DMS79 (cell line): ENCODE measurements at places on chromosomes 11 and 22.
A peak's percentile ranks its signal among the peaks of the same experiment; 100 is the strongest.

- DNase-seq, result no peak
Measured at GRCh38 chr11:66345316-66345649, 379 bp upstream of the BRMS1 start.

DNA sequence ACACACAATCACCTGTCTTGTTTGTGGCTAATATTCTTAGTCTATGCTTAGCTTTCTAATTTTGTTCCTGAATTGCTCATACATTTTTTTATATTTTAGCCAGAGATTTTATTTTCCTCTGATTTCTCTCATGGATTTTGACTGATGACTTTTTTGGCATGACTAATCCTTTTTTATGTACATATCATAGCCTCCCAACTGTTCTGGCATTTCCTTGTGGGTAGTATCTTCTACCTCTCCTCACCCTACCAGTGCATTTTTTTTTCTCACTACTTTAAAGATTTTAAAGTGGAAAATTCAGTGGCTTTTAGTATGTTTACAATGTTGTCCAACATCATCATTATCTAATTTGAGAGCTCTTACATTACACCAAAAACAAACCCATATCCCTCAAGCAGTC is 84.4 kb upstream of the TENM4 start:
- DNase-seq, result no peak

- no peak for DNase-seq
Measured at GRCh38 chr22:49063545-49063890, 764.2 kb downstream of the BRD1 start.

DNA sequence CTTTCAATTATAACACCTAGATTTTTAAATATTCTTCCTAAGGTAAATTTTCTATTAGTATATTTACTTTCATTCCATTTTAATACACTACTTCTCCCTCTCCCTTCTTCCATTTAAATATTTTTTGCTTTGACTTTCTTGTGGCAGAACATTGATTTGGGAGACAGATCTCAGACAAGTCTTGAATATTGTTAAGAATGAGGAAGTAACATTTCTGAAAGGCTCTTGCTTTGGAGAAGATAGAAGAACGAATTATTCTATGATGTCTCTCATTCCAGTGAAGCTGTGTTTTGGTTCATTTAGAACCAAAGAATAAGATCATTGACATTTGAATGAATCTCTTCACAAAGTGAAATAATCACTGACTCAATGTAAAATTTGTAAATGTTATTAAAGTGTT is 2.4 kb downstream of the IPO7 start:
- DNase-seq, result no peak

DNA sequence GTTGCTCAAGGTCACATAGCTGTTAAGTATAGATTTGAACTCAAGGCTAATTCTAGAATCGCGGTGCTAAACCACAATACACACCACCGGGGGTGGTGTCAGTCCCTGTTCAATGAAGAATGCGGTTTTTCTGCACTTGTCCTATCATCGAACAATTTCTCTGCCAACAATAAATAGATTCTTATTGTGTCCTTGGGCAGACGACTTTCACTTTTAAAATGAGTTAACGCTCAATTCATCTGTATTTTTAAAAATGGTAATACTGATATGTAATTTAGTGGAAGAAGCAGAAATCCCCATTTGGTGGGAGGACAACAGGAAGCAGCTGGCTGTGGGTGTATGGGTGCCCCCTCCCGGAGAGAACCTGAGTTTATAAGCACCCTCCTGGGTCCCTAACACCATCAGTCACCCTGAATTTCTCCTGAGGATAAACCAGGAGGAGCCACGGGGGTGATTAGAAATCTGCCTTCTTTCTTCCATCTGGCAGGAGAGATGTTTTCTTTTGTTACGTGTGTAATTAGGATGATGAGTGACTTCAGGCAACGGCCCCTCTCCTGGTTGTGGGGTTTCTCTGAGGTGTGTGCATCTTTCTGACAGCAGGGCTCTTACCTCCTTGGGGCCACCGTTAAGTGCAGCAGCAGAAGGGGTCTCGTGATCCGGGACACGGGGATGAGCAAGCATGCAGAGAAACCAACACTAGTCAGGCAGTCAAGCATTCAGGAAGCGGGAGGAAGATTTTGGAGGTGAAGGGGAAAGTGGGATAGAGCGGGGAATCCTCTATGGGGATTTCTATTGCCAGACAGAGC is 87.7 kb downstream of the GRAMD1B start:
- no peak for DNase-seq

DNA sequence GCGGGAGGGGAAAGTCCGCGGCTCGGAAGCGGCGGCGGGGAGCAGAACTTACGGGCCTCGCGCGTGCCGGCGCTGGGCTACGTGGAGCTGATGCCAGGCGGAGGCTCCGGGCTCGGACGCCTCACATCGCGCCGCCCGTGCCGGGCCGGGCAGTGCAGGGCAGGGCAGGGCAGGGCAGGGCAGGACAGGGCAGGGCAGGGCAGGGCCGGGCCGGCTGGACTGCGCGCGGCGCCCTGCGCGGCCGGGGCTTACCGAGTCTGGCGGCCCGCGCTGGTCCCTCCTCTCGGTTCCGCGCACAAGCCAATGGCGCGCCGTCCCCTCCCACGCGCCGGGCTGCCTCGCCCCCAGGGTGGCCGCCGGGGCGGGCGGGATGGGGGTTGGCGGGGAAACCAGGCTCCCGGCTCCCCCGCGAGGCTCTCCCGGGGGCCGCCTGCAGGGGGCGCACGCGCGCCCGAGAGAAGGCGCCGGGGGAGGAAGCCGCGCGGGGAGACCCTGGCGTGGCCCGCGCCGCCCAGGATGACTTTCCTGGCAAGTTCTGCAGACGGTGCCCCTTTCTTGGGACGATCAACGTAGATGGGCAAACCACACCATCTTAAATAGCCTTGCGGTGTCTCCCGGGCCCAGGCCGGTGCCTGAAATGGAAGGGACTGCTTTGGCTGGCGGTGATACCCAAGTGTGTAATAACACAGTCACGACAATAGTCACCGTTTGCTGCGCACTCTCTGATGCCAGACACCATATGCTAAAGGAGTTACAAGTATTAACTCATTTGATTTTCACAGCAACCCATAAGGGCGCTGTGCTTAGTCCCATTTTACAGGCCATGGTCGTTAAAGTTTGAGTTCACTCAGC is at the start of gene TP53I11:
Gene TP53I11, minus strand, starts transcription at position 259 of the 852 bp plus-strand sequence. CDS start 12,548 bp downstream, outside the sequence.
- no peak for DNase-seq

DNA sequence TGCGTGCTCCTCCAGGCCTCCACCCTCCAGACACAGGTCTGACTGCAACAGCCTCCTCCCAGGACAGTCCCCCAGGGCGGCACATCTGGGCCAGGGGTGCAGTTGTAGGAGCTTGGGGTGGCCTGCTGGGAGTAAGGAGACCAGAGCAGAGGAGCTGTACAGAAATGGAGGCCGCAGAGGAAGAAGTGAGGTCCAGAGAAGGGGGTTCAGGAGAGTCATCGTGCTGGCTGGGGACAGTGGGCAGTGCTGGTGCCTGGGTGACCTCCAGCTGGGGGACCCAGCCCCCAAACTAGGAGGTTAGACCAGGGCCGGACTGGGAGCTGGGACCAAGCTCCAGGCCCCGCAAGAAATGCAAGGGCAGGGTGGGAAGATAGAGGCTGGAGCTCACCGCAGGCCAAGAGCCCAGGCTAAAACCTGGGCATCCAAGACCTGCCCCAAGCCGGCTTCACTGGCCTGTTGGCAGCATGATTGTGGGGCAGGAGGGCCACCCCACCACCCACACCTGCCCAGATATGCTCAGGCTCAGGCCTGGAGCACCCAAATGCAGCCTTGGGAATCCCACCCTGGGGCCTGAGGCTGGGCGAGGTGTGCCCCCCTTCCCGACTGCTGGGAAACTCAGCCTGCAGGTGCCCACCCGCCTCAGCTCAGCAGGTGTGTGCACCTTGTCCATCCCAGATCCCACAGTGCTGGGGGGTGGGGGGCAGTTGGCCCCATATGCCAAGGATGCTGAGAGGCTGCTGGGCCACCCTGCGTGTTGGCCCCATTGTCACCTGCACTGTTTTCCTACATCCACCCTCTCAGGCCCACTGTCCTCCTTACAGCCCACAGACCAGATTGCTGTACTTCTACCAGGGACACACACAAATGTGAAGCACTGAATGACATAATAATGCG is 96.9 kb downstream of the MORC2 start:
- DNase-seq, result no peak

GRCh38 chr22:50268655-50269113 is 1.5 kb downstream of the MAPK11 start:
- DNase-seq, result no peak

GRCh38 chr11:30344085-30344484 is 21.2 kb downstream of the ARL14EP start:
- DNase-seq, result no peak

- no peak for DNase-seq
Measured at GRCh38 chr22:31477329-31477728, 12.3 kb downstream of the EIF4ENIF1 start.

- DNase-seq, result no peak
Measured at GRCh38 chr22:35204807-35205775, 52.2 kb upstream of the HMGXB4 start.

DNA sequence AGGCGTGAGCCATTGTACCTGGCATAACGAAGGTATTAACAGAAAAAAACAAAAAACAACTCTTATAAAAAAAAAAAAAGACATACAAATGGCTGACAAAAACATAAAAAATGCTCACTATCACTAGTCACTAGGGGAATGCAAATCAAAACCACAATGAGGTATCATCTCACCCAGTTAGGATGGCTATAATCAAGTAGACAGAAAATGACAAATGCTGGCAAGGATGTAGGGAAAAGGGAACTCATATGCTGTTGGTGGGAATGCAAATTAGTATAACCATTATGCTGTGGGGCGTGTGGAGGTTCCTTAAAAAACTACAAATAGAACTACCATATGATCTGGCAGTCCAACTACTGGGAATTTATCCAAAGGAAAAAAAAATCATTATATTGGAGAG is 17.0 kb downstream of the THY1 start:
- DNase-seq, result no peak

DNA sequence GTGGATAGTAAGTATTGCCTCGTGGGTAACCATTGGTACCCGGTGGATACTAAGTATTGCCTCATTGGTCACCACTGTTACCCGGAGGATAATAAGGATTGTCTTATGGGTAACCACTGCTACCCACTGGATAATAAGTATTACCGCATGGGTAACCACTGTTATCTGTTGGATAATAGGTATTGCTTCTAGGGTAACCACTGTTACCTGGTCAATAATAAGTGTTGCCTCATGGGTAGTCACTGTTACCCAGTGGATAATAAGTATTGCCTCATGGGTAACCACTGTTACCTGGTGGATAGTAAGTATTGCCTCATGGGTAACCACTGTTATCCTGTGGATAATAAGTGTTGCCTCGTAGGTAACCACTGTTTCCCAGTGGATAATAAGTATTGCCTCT is 22.6 kb upstream of the NXPE4 start:
- no peak for DNase-seq

DNA sequence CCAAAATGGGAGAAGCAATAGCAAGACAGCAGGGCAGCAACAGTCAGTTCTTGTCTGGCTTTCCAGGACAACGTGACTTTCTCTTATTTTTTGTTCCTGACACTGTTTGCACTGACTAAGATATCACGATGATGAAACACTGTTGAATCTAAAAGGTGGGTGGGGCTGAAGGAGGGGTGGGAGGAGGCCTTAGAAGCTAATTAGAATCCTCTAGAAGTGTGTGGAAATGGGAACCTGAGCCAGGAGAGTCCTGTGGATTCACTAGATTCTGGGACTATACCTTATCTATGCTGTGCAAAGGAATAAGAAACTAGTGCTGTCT is 300.3 kb downstream of the ST3GAL4 start:
- no peak for DNase-seq

DNA sequence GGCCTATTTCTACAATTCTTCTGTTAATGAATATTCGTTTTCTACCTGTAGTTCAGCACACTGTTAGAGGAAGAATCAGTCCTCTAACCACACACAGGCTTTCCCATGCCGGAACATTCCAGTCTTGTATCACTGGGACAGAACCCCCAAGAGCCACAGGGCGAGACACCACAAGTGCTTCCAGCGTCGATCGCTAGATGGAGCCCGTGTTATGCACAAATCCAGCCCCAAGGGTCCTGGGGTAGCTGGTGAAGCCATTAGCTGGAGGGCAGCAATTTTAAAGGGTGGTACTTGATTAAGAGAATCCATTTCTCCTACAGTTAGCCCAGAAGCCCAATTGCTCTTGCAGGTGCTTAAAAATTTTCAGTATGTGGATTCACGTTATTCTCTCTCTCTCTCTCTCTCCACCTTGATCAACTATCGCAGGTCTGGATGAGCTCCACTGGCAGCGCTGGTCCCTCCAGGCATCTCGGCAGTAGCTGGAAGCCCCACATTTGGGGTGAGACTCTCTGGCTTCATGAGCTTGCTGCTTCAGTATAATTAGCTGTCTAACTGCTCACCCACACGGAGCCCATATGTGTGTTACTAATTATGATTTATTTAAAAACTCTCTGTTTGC is 148.2 kb upstream of the SNX19 start:
- DNase-seq, result peak; percentile 61

GRCh38 chr11:119324189-119324588 is 7.3 kb upstream of the MCAM start:
- DNase-seq, result no peak

DNA sequence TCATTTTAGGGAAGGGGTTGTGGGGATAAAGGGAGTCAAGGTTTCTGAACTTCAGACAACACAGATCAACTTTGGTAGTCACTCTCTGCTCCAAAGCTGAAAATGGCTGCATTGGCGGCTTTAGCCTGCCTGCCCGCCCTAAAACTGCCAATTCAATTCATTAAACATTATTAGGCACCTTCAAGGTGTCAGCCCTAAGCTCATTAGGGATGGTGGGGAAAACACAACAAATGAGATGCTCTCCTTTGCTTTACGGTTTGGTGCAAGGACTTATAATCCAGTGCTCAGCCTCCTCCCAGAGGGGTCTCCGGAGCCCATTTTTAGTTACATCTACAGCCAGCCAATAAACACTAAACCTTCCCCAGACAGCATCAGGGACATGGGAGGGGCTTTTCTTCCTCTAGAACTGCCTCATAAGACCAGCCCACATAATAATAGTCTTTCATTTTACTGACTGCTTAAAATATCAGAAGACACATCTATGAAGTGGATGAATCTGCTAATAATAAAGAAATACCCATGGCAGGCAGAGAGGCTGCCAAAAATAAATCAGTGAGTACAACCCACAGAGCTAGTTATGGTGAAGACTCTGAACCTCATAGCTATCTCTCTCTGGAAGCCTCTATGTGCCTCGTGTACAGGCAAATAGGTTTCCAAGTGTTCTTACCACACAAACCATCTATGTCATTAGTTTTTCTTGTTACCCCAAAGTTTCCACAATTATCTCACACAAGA is 102.8 kb upstream of the NCAM1 start:
- DNase-seq, result no peak

- DNase-seq, result peak; percentile 84
Measured at GRCh38 chr11:70555078-70555477, 156.7 kb downstream of the CTTN start.

- no peak for DNase-seq
Measured at GRCh38 chr11:86678823-86679222, 6.4 kb upstream of the ME3 start.

DNA sequence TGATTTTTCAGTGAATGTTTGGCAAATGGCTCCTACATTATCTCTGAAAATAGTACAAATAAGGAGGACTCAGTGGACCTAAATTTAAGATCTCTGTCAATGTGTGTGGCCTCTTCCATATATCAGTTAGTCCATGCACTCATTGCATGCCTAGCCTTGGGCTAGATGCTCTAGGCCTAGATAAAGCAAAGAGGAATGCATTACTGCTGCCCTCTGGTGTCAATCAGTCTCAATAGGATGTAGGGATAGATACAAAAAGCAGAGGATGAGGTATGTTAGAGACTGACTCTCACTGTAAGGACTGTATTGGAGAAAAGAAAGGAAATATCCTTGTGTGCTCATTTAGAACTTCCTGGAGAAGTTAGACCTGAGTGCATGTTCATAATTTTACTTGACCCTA is 42.0 kb downstream of the MS4A2 start:
- DNase-seq, result no peak

- DNase-seq, result no peak
Measured at GRCh38 chr11:9808943-9809342, 145.1 kb downstream of the SWAP70 start.
